ENCODE measurements at places on chromosomes 7 and 10.
A peak's percentile ranks its signal among the peaks of the same experiment; 100 is the strongest.

DNA sequence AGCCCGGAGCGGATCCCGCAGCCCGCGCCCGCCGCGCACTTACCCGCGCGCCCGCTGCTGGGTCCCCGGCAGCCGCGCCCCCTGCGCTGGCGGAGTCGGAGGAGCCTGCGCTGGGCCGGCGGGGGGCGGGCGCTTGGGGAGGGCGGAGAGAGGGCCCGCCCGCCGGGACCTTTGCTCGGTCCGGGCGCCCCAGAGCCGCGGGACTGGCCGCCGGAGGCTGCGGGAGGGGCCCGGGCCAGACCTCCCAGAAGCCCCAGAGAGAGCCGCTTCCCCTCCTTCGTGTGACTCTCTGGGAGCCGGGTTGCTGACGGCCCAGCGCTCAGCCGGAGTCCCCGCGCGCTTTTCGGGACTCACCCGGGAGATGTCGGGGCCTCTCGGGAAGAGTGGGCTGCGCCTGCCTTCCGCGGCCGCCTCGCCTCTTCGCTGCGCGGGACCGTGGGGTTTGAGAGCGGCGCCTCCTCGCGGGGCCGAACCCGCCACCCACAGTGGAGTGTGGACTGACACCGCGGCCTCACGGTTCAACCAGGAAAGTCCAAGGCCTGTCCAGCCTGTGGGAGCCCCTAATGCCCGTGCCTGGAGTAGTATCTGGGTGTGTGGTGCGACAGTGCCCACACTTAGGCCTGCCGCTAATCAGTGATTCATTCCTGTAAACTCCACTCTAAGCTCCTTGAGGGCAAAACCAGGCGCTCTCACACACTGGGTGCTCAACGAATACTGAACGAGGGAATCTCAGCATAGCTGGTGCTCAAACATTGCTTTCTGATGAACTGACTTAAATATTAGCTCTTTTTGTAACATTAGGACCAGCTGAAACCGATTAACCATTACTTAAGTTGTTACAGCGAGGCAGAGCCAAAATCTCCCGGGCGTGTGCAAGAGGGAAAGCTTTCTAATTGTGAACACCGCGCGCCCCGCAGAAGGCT is at the start of gene GSDME:
Gene GSDME, minus strand, starts transcription at position 112 of the 923 bp plus-strand sequence. CDS start 7,690 bp downstream, outside the sequence.
- no peak for DNase-seq

- DNase-seq = no peak
These were observed 184.5 kb downstream of the PHTF2 start for GRCh38 chr7:77982926-77983550.

- no peak for DNase-seq
These were observed 445.7 kb upstream of the FOXK1 start for GRCh38 chr7:4236389-4236788.

GRCh38 chr7:104901240-104901619 is 112.8 kb upstream of the KMT2E start:
- no peak for DNase-seq

DNA sequence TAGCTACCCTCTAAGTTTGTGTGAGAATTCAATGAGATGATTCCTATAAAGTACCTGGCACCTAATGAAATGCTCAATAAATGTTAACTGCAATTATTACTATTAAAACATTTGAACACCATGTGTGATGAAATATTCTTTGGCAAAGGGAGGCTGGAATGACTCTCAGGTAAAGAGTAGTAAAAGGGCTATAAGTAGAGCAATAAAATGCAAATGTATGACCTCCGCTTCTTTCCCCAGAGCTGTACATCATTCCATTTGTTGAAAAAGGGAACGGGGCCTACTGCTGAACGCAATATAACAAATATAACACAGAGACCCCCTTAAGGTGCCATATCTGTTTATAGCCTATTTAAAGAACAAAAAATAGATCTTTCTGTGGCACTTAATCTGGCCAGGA is 27.8 kb downstream of the CELF2 start:
- no peak for DNase-seq

DNA sequence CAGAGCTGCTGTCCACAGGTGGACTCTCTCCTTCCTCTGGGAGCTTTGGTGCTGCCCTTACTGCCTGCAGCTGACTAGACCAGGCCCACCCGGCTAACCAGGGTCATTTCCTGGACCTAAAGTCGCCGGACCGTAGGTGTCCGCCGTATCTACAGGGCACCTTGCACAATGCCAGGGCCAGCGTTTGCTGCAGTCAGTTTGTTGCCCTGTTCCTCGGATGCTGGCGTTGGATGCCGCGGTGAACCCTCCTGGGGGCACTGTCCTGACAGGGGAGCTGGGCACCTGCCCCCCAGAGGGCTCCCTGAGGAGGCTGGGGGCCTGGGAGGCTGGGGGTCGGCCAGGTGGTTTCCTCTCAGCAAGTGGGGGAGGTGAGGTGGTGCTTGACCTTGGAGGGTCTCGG is 96.6 kb downstream of the UNCX start:
- DNase-seq = no peak

DNA sequence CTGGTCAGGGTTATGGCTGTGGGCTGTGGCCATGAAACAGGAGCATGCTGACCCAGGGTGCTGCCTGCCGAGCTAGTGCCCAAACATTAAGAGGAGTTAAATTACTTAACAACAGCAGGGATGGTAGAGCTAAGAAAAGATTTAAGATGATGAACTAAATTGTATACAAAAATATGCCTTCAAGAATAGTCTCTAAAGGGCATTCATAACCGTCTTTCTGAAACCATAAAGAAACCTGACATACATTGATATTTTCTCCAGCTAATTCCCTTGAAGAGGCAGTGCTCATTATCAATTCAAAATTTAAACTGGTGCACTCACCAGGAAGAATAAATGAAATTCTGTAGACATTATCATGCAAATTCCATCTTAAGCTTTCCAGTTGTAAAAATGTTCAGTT is 265.8 kb upstream of the TAC1 start:
- no peak for DNase-seq

- no peak for DNase-seq
These were observed 6.5 kb upstream of the WDR86 start for GRCh38 chr7:151416112-151416940.

DNA sequence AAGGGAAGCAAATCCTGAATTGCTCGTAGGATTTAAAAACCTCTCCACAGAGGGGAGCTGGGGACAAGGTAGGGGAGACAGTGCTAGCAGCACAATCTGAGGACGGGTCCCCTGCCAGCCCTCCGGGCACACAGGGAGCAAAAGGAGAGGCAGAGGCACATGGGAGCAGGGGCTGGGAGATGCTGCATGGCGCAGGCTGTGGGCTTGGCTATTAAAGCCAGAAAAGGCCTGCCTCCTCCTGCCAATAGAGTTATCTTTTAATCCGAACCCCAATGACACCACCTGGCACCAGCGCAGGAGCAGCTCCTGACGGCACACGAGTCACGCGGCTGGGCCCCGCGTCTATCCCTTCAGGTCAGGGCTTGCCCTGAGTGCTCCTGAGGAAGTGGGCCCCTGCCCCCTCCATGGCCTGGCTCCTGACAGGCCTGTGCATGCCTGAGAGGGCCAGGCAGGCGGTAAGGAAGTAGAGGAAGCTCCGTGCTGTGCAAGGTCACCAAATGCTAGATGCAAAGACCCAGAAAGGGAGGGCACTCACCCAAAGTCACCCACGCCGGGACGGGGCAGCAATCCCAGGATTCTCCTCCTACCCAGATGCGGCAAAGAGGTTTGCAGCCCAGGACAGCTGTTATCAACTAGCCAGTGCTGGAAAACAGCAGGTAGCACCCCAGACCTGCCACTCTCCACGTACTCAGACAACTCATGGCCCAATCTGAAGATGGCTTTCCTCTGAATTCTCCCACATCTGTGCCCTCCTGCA is 28.1 kb downstream of the DLG5 start:
- no peak for DNase-seq

GRCh38 chr10:49831352-49832035 is 69.4 kb upstream of the OGDHL start:
- DNase-seq = peak; percentile 84

GRCh38 chr7:17524746-17525145 is 226.3 kb downstream of the AHR start:
- DNase-seq = no peak

DNA sequence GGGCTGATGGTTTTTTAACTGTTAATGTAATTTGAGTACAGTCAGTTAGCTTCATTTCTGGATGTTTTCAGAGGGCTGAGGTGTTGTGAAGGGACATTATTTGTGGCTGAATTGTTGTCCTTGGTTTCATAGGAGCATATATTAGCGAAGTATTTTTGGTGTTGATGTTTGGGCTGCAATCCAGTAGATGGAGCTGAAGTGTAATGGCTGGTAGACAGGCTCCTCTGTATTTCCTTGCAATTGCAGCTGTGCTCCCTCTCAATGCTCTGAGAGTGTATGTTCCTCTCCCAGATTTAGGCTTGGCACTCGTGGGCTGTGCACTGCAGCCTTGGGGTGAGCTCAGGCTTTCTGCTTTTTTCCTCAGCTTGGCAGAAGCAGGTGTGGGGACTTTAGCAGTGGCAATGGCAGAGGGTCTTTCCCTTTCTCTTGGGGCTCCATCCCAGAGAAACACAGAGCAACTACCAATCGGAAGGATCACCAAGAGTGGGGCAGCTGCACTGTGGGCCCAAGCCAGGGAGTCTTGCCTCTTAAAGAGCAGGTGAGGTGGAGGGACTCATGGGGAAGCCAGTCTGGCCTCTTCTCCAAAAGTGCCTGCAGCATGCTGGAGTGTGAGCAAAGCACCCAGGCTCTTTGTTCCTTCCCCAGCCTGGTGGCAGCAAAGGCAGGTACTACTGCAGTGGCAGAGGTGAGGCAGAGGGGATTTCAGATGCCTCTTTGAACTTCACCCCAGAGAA is 544.4 kb downstream of the SH2D4B start:
- DNase-seq = no peak

DNA sequence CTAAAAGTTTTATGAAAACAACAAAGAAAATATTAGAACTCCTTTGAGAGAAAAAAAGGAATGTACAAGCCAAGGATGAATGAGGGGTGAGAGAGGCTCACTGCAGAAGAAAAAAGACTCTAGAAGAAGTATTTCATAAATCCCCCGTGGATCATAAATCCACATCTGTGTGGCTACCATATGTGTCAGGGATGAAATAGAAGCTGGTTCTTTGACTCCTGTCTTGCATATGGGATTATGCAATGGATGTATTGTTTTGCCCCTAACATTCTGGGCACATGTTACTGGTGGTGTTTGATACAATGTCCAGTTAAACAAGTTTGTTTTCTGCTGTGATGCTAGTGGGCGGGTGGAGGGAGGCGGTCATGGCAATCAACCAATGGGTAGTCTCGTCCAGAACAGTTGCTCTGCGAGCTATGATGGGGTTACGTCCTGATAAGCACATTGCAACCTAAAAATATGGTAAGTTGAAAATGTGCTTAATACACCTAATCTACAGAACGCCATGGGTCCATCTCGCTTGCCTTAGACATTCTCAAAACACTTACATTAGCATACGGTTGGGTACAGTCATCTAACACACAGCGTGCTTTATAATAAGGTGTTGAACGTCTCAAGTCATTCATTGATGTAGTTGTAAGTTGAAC is 34.1 kb upstream of the PITRM1 start:
- no peak for DNase-seq

GRCh38 chr7:140650367-140650766 is 9.8 kb upstream of the DENND2A start:
- DNase-seq = no peak

- no peak for DNase-seq
These were observed 346.7 kb downstream of the NRG3 start for GRCh38 chr10:82221601-82222149.

DNA sequence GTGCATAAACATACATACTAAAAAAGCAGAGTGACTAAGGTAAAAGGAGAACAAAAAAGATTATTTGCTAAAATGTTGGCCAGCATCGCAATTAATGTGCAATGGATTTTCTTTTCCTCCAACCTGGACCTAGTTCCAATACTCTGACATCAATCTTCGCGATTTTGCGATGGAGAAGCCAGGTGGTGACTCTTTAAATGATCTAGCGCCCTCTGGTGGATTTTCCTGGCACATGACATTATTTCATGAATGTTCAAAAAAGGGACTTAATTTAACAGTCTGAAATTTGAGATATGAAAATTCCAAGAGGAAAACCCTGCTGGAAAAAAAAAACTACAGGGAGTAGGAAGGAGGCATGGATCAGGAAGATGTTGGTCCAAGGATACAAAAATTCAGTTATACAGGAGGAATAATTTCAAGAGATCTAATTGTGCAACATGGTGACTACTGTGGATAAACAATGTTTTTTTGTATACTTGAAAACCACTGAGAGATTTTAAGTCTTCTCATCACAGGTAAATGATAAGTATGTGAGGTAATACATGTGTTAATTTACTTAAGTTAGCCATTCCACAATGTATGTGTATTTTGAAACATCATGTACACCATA is 4.3 kb upstream of the KCNMA1 start:
- peak; percentile 71 for DNase-seq

- DNase-seq = no peak
These were observed 51.7 kb downstream of the MAPK8 start for GRCh38 chr10:48358162-48358561.

DNA sequence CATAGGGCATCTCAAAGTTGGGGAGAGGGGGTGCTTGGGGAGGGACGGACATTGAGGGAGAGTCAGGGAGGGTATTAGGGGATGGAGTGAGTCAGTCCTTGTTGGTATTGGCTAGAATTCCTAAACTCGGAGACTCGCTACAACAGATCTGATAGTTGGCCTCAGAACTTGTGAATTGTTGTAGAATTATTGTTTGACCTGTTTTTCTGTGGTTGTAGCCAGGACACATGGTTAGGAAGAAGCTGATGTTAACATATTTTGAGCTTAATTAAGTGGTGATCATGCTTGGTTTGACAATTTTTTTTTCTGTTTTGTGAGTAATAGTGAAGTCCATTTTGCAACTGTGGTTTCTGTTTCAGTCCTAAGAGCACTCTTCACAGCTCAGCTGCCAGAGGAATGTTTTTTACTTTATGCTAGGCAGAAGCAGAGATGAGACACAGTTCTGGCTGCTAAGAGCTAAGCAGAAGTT is 1190.3 kb upstream of the C7orf33 start:
- DNase-seq = no peak

DNA sequence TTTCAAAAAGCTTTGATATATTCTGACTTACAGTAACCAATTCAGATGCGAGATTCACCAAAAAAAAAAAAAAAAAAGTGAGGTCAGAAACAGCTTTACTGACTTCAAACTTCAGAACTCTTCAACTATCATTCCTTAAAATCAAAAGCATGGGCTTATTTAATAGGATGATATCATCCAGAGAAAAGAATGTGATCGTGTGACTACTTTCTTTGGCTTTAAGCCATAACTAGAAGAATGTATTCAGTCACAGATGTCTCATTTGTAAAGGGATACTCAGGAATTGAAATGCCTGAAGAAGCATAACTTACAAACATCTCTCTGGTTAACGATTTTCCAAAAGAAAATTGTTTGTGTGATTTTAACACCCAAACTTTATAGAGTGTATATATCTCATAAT is 11.5 kb downstream of the TPK1 start:
- DNase-seq = peak; percentile 54

GRCh38 chr10:18539335-18539734 is 112.1 kb downstream of the NSUN6 start:
- no peak for DNase-seq

GRCh38 chr7:78006063-78006755 is 207.6 kb downstream of the PHTF2 start:
- no peak for DNase-seq

All from glomerular endothelial cell (primary cell).